ENCODE measurements at places on chromosomes 11 and 22.
A peak's percentile ranks its signal among the peaks of the same experiment; 100 is the strongest.

DNA sequence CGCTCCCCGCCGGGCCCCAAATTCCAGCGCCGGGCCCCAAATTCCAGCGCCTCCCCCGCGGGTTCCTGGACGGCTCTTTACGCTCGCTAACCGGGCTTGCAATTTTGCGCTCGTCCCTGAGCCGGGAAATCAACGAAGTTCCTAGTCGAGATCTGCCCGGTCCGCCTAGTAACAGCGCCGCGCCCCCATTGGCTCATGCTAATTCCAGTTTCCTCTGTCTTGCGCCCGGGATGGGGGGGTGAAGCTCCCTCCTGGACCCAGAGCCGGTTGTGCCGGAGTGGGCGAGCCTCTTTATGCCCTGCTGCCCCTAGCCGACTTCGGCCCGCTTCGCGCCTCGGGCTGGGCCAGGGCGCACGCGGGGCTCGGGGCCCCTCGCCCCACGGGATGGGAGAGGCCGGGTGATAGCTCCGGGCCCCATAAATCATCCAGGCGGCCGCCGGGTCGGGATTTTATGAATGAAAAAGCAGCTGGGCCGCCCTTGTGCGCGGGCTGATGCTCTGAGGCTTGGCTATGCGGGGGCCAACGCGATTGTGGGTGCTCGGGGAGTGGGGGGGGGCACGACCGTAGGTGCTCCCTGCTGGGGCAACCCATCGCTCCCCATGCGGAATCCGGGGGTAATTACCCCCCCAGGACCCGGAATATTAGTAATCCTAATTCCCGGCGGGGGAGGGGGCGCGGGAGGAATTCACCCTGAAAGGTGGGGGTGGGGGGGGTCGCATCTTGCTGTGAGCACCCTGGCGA, 1.8 kb upstream of the CCND1 start:
- no peak for DNase-seq

- no peak for DNase-seq
These were observed 234.8 kb downstream of the GRIK4 start for GRCh38 chr11:120746376-120746775.

- no peak for DNase-seq
These were observed 95.1 kb downstream of the OR5AK2 start for GRCh38 chr11:57083641-57084385.

DNA sequence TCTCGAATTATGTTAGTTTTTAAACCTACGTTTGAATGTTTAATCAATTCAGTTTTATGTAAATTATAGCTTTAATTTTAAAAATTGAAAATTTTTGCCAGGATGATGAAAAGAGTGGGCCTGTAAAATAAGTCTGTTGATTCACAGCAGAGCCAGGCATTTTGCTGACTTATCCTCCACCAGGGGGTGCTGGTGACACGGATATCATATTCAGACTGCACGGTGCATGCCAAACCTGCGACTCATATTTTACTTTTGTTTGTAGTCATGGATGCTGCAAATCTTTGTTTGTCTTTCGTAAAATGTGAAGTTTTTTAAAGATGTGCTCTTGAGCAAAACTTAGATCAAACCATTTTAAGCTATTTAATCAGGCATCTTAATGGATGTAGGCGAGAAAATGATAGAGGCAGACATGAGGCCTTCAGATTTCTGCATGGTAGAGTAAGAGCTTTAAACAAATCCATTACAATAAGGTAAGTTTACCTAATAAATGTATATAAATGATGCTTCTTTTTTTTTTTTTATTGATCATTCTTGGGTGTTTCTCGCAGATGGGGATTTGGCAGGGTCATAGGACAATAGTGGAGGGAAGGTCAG, 3.6 kb upstream of the OR8B3 start:
- DNase-seq: no peak

GRCh38 chr22:38831166-38831945, 12.5 kb downstream of the NPTXR start:
- DNase-seq: no peak

- DNase-seq: no peak
These were observed 72.7 kb downstream of the AMBRA1 start for GRCh38 chr11:46520971-46521745.

GRCh38 chr11:59212744-59213631, at the start of gene MPEG1:
Gene MPEG1, minus strand, starts transcription at chr11:59212927. Its CDS starts 62 bp downstream, at chr11:59212865.
- DNase-seq: no peak

DNA sequence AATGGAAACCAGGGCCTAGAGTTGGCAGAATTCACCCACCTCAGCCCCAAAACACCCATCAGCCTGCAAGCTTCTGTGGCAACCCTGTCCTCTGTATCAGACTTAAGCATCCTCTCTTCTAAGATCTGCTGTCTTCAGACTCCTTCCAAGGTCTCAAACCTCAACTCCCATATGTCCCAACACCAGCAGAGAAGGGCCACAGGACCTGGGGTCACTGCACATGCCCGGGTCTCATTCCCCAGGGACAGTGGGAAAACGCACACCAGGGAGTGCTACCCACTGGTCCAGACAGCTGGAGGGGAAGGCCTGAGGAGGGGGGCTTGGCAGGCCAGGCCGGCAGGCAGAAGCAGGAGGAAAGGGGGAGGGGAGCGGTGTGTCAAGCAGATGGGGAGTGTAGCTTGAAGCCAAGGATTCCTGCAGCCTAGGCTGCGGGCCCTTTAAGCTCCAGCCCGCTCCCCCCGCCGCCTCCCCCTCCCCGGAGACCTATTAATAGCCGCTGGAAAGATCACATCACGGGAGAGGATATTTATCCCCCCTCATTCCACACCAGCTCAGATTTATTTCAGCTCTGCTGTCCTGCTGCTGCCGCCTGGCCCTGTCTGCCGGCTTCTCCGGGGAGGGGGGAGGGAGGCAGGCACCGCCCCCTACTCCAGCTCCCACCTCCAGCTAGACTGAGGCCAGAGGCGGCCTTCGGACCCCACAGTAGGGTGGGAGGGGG, 16.7 kb downstream of the BCL9L start:
- no peak for DNase-seq

DNA sequence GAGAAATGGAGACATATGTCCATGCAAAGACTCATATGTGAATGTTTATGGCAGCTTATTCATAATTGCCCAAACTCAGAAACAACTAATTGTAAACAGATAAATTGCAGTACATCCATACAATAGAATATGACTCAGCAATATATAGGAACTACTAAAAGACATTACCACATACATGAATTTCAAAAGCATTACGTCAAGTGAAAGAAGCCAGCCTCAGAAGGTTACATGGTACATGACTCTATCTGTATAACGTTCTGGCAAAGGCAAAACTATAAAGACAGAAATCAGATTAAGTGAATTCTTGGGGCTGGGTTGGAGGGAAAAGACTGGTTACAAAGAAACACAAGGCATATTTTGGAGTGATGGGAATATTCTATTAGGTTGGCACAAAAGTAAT, 7.2 kb downstream of the KCTD21 start:
- DNase-seq: no peak

- no peak for DNase-seq
These were observed 45.0 kb downstream of the PDE2A start for GRCh38 chr11:72629266-72629665.

DNA sequence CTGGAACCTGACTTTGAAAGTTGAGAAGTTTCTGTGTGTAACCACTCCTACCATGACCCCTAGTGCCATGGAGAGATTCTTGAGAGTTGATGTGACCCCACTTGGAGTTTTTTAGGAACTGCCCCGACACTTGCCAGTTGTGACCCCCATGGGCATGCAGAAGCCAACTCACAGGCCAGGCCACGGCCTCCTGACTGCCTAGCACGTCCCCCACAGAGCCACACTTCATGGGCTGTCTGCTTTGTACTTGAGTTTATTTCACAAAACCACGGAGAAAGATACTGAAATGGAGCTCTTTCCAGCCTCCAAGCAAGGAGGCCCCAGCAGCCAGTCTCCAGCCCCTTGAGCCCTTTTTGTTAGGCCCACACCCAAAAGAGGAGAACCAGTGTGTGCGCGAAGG, 8.4 kb downstream of the CYB5R2 start:
- DNase-seq: no peak

GRCh38 chr22:37696657-37697537, at the start of gene TRIOBP:
Gene TRIOBP, plus strand, starts transcription at chr22:37697048. Its CDS starts 4,318 bp downstream, at chr22:37701366.
- peak; percentile 70 for DNase-seq

- no peak for DNase-seq
These were observed 6.7 kb downstream of the DUSP8 start for GRCh38 chr11:1565173-1565903.

- DNase-seq: no peak
These were observed 566.3 kb upstream of the CADM1 start for GRCh38 chr11:116070520-116070919.

GRCh38 chr11:114398303-114398920, 1.9 kb downstream of the C11orf71 start:
- DNase-seq: no peak

DNA sequence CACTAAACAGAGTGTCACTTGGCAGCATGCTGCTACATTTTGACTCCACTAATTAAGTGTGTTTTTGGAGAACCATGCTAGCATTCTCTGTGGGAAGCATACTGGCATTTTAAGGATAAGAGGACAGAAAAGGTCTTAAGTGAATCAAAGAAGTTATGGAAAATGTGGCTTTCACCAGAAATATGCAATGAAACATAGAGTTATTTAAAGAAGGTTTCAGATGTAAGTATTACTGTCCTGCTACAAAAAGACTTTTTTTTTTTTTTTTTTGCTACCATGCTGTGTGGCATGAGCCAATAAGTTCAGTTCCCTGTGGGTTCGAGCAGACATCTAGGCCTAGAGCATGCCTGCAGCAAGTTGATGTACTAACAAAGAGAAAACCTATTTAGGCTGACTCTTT, 187.6 kb downstream of the MSANTD4 start:
- no peak for DNase-seq

- no peak for DNase-seq
These were observed 145.2 kb upstream of the TEAD1 start for GRCh38 chr11:12529041-12529440.

DNA sequence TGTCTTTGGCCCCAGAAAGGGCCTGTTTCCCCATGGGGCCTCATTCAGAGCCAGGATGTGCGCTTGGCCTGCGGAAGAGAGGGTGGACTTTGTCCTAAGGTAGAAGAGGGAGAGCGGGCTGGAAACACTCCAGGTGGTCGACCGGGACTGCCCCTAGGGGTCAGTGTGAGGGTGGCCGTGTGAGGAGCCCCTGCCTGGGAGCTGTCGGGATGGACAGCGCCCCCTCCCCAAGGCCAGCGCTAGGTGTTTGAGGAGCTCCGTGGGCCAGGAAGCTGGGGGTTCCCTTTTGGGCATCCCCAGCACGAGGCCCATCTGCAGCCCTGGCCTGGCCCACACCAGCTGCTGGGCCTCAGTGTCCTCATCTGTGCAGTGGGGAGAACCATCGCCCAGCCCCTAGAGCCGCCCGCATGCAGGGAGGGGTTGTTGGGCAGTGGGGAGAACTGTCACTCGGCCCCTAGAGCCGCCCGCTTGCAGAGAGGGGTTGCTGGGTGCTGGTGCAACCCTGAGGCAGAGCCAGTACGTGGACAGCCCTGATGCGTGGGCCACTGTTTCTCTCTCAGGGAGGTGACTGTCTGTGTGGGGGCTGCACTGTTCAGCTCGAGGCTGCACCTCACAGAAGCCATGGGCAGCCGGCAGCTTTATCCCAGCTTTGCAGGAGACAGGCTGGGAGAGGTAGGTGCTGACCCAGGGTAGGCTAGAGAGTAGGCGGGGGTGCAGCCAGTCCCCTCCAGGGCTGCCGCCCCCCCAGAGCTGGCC, 1319.9 kb downstream of the BRD1 start:
- DNase-seq: no peak

- no peak for DNase-seq
These were observed 20.0 kb downstream of the MAML2 start for GRCh38 chr11:96322775-96323641.

DNA sequence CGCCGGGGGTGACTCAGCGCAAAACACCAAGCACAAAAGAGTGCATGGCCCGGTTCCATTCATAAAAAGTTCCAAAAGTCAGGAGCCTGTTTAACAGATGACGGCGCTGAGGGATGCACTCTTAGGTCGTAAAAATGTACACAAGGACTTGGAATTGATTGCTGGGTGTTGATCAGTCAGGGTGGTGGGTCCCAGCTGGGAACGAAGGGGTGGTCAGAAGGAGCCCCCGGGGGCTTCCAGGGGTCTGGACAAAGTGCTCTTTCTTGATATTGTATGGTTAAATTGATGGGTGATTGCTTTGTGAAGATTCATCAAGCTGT, 20.7 kb downstream of the IFITM10 start:
- DNase-seq: no peak

DNA sequence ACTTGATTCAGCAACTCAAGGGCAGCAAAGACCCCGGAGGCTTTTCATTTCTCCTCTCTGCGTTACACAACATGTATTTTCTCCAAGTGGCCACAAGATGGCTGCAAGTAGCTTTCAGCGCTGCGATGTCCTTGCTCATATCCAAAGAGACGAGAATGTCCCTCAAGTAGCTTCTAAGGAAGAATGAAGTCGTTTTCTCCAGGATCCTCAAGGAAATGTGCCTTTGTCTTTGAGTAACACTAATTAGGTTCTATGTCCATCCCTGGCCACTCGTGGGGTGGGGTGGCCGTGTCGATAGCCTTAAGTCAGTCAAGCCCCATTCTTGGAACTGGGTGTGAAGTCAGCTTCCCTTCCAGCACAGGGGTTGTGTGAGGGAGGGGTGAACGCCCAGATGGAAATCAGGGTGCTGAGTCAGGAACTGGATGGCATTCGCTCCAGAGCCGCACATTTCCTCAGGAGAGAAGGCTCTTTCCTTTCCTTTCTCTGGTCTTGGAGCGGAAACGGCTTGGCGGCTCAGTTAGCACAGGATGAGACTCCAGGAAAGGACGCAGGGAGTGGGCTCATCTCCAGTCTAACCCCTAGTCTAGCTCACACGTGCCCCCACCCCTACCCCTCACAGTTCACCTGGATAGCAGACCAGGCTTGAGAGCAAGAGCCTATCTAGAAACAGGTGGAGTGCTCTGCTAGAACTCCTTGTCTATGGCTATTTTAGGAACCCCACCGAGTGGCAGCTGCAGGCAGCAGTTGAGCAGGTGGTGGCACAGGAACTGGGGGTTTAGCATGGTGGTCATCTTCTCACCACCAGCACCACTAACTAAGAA, 44.3 kb downstream of the NNMT start:
- DNase-seq: no peak

GRCh38 chr11:109788948-109789490, 304.2 kb upstream of the ZC3H12C start:
- DNase-seq: no peak

Measured in activated CD4-positive, alpha-beta T cell treated with anti-CD3 and anti-CD28 coated beads for 1 hour (primary cell).